ENCODE measurements at places on chromosomes 7 and 10.

- no peak for DNase-seq
Measured at GRCh38 chr7:149725426-149725821, 48.0 kb downstream of the ZNF467 start.

DNA sequence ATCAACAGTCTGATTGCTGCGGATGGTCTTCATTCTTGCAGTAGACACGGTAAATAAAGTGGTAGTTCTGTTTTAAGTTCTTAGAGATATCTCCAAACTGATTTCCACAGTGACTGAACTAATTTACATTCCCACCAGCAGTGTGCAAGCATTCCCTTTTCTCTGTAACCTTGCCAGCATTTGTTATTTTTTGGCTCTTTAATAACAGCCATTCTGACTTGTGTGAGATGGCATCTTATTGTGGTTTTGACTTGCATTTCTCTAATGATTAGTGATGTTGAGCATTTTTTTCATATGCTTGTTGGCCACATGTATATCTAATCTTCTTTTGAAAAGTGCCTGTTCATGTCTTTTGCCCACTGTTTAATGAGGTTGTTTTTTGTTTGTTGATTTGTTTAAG lies 30.2 kb upstream of the CXCL12 start:
- DNase-seq, result no peak

DNA sequence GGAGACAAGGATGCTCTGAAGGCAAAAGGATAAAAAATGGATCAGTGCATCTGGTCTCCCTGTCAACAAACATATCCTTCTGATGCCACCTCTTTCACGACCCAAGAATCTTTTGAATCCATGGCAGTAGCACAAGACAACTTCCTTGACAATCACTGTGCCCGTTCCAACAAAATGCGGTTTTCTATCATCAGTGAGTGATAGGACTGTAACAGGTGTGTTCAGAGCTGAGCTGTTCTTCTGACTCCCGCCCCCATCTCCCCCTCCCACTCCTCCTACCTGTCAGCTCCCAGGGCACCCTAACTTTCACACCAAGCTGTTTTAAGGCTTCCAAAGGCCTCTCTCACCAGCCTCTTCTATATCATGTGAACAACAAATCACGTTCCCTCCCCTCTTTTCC lies 74.8 kb downstream of the PARD3 start:
- DNase-seq, result no peak

- no peak for DNase-seq
Measured at GRCh38 chr7:150740053-150740452, 2.8 kb downstream of the GIMAP5 start.

DNA sequence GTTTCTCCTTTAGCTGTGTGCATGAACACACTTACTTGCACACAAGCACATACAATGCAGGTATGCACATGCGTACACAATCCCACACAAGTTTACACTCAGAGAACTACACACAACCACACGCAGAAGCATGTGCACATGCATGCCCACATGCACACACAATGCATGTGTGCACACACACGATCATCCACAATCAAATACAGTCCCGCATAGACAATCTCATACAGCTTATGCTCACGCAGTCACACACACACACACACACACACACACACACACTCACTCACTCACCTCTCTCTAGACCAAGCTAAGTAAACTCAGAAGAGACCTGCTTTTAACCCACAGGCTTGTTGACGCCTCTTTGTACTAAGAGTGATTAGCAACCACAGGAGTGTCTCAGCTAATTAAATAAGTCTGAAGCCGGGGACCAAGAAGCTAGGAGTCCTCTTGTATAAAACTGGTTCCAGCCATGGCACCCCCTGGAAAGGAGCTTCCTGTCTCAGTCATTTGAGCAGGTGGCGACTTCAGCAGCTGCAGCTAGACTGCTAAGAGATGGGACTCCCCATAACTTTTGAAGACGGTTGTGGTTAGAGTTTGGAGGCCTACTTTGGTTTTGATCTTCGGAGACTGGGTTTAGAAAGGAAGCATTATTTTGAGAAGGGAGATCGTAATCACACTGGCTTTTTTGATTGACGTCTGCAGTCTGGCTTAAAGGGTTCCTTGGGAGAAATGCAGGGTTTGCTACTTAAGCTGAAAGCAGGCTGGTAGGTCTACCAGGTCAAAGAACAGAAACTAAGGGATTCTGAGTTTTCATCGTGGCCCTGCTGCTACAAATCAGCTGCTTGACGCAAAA lies 82.3 kb upstream of the ADRB1 start:
- no peak for DNase-seq

- no peak for DNase-seq
Measured at GRCh38 chr7:6453734-6454133, 6.0 kb upstream of the DAGLB start.

DNA sequence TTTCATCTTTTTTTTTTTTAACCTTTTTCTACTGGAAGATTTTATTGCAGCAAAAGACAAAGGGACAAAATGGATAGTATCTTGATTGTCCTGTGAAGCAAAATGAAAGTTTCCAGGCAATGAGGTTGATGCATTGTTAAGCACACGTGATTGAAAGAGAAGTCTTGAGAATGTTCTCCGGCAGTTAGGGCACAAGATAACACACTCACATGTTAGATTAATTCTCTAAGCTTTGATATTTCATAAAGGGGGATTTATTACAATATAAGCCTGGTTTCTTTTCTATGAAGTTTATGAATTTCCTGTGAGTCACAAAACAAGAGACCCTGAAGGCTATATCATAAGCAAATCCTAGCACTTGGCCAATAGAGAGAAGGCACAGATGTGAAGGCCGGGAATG lies 93.4 kb upstream of the ARMC3 start:
- DNase-seq, result no peak

- no peak for DNase-seq
Measured at GRCh38 chr7:83365746-83366145, 203.1 kb upstream of the PCLO start.

DNA sequence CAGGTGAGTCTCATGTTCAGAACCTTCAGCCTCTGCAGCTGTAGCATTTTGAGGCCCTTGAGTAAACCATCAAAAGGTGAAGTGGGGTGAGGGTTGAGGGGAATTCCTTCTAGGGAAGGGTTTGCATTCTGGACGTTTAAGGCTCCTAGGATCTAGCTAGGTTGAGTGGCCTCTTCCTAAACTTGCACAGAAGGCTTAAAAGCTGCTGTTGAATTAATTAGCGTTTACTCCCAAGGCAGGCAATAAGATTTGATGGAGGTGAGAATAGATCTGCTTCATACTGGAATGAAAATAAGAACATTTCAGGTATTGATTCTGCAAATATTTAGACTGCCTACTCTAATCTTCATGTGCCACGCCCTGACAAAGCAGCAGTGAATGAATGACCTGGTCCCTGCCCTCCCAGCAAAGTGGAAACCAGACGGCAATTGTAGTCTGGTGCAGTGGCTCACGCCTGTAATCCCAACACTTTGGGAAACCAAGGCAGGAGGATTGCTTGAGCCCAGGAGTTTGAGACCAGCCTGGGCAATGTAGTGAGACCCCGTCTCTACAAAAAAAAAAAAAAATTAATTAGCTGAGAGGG lies 11.4 kb upstream of the KPNA7 start:
- no peak for DNase-seq

GRCh38 chr7:21368317-21368716 lies 59.6 kb upstream of the SP4 start:
- DNase-seq, result no peak

DNA sequence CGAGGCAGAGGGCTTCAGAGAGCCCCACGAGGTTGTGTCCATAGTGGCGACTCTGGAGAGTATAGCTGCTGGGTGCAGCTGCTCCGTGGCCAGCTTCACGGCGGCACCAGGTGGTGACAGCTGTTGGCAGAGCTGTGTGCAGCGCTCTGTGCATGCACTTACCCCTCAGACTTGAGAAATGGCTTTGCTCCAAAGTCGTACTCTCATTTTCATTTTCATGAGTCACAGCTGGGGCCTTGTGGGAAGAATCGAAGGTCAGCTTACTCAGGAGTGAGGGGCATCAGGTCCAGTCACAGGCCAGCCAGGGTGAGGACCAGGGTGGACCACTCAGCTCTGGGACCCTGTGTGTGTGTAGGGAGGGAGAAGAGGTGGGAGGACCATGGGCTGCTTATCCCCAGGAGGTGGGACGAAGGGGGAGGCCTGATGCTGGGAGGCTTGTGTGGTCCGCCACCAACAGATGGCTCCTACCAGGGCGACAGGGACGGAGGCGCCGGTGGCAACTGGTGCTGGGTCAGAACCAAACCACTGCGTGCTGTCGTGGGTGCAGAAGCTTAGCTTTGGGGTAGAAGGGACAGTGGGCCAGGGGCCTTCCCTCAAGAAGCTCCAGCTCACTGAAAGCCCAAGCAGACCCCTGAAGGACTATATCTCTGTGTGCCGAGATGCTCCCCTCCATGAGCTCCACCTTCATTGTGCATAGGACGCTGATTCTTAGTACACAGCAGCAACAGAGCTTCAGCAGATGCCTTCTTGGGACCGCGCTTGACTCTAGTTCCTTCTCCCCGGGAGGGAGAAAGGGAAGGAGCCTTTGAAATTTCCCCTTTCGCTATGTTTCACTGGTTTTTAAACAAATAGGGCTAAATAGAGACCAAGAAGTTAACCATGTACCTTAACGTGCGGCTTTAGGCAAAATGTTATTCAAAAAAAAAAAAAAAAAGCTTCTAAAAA lies 225.0 kb downstream of the CELF2 start:
- peak; percentile 66 for DNase-seq

DNA sequence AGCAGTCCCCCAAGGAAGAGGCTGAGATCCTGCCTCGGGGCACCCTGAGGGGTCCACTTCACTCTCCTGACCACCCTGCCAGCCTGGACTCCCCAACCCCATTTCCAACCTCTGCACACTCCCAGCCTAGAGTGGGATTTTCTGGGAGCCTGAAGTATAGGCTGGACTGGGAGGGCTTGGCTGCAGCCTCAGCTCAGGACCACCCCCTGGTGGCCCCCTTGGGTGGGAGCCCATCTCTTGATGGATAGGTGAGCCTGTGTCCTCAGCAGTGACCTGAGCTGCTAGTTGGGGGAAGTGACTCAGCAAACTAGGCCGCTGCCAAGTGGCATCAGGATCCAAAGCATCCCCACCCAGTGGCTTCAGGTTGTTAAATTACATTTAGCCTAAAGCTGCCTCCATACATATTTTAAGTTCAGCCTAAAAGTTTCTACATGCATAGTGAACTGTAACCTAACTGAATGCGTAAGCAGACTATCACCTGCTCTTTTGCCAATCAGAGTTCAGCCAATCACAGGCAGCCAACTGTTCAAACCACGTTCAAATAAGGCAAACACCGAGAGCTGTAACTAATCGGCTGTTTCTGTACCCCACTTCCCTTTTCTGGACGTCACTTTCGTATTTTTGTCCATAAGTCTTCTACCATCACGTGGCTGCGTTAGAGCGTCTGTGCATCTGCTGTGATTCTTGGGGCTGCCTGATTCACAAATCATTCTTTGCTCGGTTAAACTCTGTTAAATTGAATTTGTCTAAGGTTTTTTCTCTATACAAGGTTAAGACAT lies 144.0 kb downstream of the PLPP4 start:
- DNase-seq, result no peak

- no peak for DNase-seq
Measured at GRCh38 chr10:104316321-104317099, 21.8 kb downstream of the ITPRIP start.

- DNase-seq, result no peak
Measured at GRCh38 chr7:73823257-73823656, 7.5 kb upstream of the CLDN4 start.

All from psoas muscle (tissue), 8 donors.